ENCODE measurements at places on chromosomes 16 and 17. TPM values are rescaled to one million over a fixed set of nuclear protein-coding genes. Genes with fewer than 3 reads are reported as not detected.

- no peaks in the 10 kb centered on the region for H3K36me3 ChIP-seq
- DNase-seq = no peak
- H3K4me3 ChIP-seq = no peak overlapping the region
- H3K27me3 ChIP-seq = no peaks in the 10 kb centered on the region
- H3K4me1 ChIP-seq = peaks cover 2% of the 10 kb centered on the region
- no peak overlapping the region for H3K27ac ChIP-seq
Measured at GRCh38 chr16:49528866-49529288, 155.3 kb downstream of the C16orf78 start.

DNA sequence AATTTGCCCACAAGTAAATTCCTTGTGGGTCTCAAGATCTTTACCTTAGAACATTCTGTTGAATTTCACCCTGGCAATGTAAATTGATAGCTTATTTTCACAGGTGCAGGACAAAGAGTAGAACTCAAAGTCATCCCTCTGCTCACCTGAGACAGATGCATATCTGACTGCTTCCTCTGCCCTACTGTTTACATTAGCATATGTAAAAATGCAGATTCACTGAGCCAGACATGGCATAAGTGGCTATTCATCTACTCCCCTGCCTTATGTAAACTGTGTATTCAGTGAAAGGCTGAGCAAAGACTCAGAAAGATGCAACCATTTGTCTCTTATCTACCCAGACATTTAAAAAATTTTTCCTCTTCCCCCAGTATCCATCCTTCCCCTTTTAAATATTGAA lies 22.3 kb upstream of the MILR1 start:
- DNase-seq = no peak
- no peaks in the 10 kb centered on the region for H3K4me1 ChIP-seq
- no peaks in the 10 kb centered on the region for H3K27me3 ChIP-seq
- no peak overlapping the region for H3K4me3 ChIP-seq

DNA sequence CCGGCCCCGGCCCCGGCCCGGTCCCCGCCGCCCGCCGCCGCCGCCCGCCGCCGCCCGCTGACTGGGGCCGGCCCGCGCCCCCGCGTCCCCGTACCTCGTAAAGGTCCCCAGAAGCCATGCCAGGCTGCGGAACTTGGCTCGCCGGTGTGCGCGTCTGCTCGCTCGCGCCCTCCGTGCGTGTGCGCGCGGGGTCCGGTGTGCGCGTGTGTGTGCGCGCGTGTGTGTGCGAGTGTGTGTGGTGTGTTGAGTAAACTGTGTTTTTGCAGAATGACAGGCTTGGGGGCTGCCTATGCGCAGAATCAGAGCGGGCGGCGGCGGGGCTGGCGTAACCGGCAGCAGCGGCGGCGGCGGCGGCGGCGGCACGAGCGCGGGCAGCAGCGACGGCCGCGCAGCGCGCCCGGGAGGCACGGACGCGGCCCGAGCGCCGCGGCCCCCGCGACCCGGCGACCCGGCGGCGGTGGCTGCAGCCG lies 307 bp downstream of the CDYL2 start:
- peaks cover 22% of the 10 kb centered on the region for H3K4me1 ChIP-seq
- peak overlapping the region; percentile 50 for H3K4me3 ChIP-seq
- H3K27ac ChIP-seq = no peak overlapping the region

DNA sequence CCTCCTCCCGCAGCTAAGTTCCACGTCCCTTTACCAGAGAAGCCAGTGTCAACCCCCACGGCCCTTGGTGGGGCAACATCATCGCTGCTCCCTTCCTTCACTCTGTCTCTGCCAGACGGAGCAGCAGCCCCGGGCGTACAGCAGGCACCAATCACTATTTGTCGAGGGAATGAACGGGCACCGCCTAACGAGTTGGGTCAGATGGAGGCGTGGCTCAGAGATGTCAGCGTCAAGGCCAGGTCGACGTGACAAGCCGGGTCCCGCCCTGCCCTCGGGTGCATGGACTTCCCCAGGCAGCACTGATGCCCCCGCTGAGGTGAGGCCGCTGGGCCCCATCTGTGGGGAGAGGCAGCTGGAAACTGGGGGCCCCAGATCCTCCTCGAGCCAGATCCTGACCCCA lies 50.0 kb downstream of the CBFA2T3 start:
- DNase-seq = no peak
- no peaks in the 10 kb centered on the region for H3K27me3 ChIP-seq
- no peak overlapping the region for H3K27ac ChIP-seq

Gene KARS1
- 106 TPM for total RNA-seq

DNA sequence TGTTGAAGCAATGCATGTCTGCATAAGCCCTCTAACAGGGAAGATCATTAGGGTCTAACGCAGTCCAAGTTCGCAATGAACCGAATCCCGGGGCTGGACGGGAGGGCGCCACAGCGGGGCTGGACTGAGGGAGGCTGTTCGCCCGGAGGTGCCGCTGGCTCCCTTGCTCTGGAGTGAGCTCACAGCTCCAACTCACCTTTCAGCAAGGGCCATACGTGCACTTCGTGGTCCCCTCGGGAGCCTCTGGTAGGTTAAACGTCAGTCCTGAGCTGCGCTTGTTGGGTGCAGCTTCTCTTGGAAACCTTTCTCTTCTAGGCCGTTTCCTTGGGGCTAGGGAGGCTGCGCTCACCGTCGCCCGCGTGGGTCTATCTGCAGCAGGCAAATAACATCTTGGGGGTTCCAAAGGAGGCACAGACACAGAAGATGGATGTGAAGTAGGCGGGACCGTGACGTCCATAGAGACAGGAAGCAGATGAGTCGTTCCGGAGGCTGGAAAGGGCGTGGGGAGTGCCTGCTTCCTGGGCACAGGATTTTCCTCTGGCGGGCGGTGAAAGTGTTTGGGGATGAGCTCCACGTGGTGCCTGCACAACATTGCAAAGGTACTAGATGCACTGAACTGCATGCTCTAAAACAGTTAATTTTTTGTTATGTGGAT lies 21.9 kb downstream of the ATP2C2 start:
- no peaks in the 10 kb centered on the region for H3K4me1 ChIP-seq
- no peaks in the 10 kb centered on the region for H3K27me3 ChIP-seq
- no peaks in the 10 kb centered on the region for H3K36me3 ChIP-seq
- H3K4me3 ChIP-seq = no peak overlapping the region

Gene MYH11
- total RNA-seq = 47.3 TPM

Gene PDF
- total RNA-seq = 16.3 TPM

Gene CMIP
- total RNA-seq = 55.8 TPM

GRCh38 chr17:68489919-68490318 lies 22.3 kb upstream of the PRKAR1A start:
- DNase-seq = no peak
- no peak overlapping the region for H3K27ac ChIP-seq
- no peak overlapping the region for H3K4me3 ChIP-seq
- no peaks in the 10 kb centered on the region for H3K36me3 ChIP-seq
- no peaks in the 10 kb centered on the region for H3K27me3 ChIP-seq
- peaks cover 48% of the 10 kb centered on the region for H3K4me1 ChIP-seq

Gene TBC1D3I
- 0.76 TPM for total RNA-seq

DNA sequence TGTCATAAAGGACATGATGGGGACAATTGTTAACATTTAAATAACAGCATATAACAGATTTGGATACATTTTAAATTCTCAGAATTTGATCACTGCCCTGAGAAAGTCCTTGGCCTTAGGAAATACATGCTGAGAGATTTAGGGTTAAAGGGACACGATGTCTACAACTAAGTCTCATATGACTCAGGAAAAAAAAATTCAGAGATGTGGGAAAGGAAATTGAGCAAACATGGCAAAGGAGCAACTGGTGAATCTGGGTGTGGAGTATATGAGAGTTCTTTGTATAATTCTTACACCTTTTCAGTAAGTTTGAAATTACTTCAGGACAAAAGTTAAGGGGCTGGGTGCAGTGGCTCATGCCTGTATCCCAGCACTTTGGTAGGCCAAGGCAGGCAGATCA lies 18.2 kb downstream of the MPP3 start:
- no peaks in the 10 kb centered on the region for H3K36me3 ChIP-seq
- no peaks in the 10 kb centered on the region for H3K27me3 ChIP-seq
- peaks cover 5% of the 10 kb centered on the region for H3K4me1 ChIP-seq
- no peak overlapping the region for H3K27ac ChIP-seq

DNA sequence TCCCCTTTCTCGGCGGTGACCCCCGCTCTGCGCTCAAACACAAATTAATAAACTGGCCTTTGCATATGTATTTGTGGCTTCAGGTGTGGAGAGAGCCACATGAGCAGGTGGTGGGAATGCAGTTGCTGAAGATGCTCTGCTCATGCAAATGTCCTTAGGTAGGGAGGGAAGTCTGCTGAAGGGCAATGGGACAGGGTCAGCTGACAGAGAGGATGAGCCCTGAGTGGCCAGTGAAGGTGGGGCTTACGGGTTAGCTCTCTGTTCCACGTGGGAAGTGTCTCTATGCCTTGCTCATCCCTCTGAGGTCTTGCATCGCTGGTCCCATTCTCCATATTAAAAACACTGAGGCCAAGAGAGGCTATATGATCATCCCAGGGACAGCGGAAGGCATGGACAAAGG lies 74.2 kb upstream of the CCL1 start:
- H3K36me3 ChIP-seq = no peaks in the 10 kb centered on the region
- no peak overlapping the region for H3K27ac ChIP-seq
- no peak for DNase-seq
- H3K27me3 ChIP-seq = no peaks in the 10 kb centered on the region

GRCh38 chr17:77325577-77326075 lies 184.9 kb downstream of the SEC14L1 start:
- H3K27ac ChIP-seq = peak overlapping the region; percentile 89
- H3K4me1 ChIP-seq = peaks cover 40% of the 10 kb centered on the region
- no peak overlapping the region for H3K4me3 ChIP-seq
- no peaks in the 10 kb centered on the region for H3K27me3 ChIP-seq

Gene CPHXL2
- not detected for total RNA-seq

DNA sequence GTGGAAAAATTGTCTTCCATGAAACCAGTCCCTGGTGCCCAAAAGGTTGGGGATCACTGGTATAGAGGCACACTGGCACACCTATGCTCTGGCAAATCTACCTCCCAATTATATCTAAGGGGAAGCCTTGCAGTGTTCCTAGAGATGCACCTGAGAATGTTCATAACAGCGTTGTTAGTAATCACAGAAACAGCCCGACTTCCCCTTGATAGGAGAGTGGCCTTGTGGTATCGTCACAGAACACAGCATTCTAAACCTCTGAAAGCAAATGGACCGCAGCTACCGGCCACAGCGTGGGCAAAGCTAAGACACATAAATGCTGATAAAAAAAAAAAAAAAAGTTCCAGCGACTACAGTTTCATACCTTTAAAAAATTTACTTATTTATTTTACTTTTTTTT lies 39.1 kb upstream of the ADGRG1 start:
- H3K27me3 ChIP-seq = no peaks in the 10 kb centered on the region
- no peaks in the 10 kb centered on the region for H3K36me3 ChIP-seq
- DNase-seq = peak; percentile 22

- DNase-seq = peak; percentile 34
- no peaks in the 10 kb centered on the region for H3K4me1 ChIP-seq
- no peaks in the 10 kb centered on the region for H3K27me3 ChIP-seq
- no peak overlapping the region for H3K27ac ChIP-seq
- H3K4me3 ChIP-seq = no peak overlapping the region
Measured at GRCh38 chr17:80839511-80839941, 152.1 kb upstream of the CHMP6 start.

DNA sequence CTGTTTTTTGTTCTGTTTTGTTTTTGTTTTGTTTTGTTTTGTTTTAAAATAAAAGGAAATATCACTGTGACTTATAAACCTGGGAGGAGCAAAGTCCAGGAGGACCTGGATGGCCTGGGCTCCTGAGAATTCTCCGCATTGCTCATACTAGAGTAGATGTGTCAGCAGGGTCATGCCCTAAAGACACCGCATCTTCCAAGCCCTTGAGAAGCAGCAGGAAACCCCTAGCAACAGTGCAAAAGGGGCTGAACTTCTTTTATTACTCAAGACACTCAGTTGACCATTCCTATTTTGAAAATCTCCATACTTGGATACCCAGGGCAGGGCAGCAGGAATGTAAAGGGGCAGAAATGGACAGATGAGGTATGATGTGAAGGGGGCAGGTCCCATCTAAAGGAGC lies 51.8 kb downstream of the SYT17 start:
- H3K4me1 ChIP-seq = no peaks in the 10 kb centered on the region
- H3K27me3 ChIP-seq = no peaks in the 10 kb centered on the region
- no peak for DNase-seq
- H3K27ac ChIP-seq = no peak overlapping the region
- H3K4me3 ChIP-seq = no peak overlapping the region
- no peaks in the 10 kb centered on the region for H3K36me3 ChIP-seq

GRCh38 chr17:44787271-44787940 lies 28.6 kb downstream of the ADAM11 start:
- no peaks in the 10 kb centered on the region for H3K27me3 ChIP-seq
- no peak overlapping the region for H3K27ac ChIP-seq
- H3K4me1 ChIP-seq = peaks cover 11% of the 10 kb centered on the region
- no peak overlapping the region for H3K4me3 ChIP-seq
- H3K36me3 ChIP-seq = no peaks in the 10 kb centered on the region

Gene CD68
- 427 TPM for total RNA-seq

Gene KRT36
- not detected for total RNA-seq

Gene C16orf90
- total RNA-seq = not detected

DNA sequence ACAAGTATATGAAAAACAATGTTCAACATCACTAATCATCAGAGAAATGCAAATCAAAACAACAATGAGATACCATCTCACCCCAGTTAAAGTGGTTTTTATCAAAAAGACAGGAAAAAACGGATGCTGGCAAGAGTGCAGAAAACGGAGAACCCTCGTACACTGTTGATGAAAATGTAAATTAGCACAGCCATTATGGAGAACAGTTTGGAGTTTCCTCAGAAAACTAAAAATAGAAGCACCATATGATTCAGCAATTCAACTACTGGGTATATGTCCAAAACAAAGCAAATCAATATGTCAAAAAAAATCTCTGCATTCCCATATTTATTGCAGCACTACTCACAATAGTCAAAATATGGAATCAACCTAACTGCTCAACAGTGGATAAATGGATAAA lies 50.1 kb upstream of the CES5A start:
- no peak overlapping the region for H3K27ac ChIP-seq
- no peaks in the 10 kb centered on the region for H3K4me1 ChIP-seq
- H3K27me3 ChIP-seq = peaks cover 2% of the 10 kb centered on the region
- DNase-seq = no peak

Gene ARHGAP23
- 51.0 TPM for total RNA-seq

Gene C1QTNF1
- total RNA-seq = 14.9 TPM

DNA sequence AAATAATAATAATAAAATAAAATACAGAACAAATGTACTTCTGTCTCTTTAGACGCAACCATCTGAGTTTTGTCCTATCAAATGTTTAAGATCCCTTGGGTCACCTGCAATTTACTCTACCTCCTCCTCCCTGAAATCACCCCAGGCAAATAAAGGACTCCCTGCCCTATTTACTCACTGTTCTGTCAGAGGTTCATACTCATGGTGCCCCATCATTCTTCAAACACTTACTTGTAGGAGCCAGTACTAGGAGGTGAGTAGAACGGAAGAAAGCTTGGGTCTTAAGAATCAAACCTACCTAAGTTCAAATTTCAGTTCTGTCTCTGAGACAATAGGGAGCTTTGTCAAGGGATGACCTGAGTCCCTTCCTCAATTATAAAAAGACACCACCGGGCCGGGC lies 3.8 kb downstream of the TBC1D10B start:
- peaks cover 54% of the 10 kb centered on the region for H3K36me3 ChIP-seq
- H3K27me3 ChIP-seq = no peaks in the 10 kb centered on the region
- no peak for DNase-seq
- no peak overlapping the region for H3K27ac ChIP-seq

Gene SCGB1C2
- total RNA-seq = not detected

Data from left lung (tissue), 14 donors.